ENCODE measurements at places on chromosomes 5 and 9.

DNA sequence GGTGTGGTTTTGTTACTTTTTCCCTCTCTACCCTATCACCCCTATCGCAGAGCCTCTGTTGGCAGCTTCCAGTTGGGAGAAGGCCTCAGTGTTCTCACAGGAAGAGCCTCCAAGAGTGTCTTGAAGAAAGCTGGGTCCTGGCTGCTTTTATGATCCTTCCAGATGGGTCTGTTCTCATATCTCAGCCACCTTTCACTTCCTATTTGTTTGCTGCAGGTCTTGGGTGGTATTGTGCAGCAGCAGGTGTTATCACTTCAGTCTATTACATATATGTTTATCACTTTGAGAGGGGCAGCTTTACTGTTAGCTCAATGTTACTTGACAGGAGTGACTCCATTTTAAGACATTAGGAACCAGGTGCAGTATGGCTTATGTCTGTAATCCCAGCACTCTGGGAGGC, 59.2 kb upstream of the GDNF start:
- DNase-seq = no peak

DNA sequence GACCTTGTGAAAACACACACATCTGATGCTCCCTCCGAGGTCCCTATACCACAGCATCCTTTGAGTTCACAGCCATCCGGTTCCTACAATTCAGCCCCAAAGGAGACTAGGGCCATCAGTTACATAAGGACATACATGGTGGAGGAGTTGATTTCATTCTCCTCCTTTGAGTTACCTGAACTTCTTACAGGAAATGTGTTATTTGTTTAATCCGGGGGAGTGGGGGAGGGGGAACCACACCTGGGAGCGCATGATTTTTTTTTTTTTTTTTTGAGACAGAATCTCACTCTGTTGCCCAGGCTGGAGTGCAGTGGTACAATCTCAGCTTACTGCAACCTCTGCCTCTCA, 30.7 kb downstream of the SEMA4D start:
- no peak for DNase-seq

DNA sequence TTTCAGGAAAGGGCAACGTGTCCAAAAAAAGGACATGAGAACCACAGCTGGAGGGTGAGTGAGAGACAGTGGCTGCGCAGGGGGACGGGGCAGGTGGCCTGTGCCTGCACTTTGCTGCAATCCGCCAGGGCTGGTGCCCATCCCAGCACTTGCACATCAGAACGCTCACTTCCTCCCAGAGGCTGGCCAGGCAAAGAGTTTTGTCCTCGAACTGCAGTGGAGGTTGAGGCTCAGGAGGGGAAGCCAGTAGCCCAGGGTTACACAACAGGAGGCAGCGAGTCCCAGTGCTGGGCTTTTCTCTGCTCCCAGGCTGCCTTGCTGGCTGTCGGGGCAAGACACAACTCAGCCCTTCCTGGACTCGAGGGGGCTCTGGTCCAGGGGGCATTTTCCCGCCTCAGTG, 33.1 kb downstream of the CRB2 start:
- DNase-seq = no peak

DNA sequence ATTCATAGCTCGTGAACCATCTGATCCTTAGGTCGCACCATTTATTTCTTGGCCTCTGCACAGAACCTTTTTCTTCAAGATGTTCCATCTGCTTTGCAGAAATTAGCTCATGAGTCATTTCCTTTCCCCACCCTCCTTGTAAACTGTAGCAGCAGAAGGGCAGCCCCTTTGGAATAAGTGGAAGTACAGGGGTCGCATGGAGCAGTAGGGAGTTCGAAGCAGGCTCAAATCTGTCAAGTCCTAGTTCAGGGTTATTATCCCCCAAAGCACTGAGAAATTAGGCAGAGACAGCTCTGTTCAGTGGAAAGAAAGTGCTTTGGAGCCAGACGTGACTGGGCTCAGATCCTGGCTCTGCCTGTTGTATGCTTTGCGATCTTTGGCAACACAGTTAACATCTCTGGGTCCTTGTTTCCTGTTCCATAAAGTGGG, 84.2 kb downstream of the SGCD start:
- DNase-seq = no peak

DNA sequence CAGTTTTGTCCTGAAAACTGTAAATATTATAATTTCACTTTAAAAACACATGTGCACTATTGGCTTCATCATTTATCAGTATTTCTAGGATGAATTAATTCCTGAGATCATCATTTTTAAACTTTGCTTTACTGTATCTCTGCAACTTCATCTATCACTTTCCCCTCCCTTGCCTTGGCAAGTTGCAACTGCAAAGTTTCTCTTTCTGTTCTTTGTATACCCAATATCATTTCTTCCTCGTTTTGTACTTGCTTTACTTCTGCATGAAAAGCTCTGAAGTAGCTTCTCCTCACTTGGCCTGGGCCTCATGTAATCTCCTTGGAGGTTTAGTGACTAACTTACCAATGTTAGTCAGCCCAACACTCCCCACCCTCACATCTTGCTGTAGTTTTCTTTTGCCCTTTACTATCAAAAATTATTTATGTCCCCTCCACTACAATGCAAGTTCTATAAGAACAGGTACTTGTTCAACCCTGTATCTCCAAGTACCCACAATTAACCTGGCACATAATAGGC, 12.8 kb downstream of the C5orf63 start:
- no peak for DNase-seq

DNA sequence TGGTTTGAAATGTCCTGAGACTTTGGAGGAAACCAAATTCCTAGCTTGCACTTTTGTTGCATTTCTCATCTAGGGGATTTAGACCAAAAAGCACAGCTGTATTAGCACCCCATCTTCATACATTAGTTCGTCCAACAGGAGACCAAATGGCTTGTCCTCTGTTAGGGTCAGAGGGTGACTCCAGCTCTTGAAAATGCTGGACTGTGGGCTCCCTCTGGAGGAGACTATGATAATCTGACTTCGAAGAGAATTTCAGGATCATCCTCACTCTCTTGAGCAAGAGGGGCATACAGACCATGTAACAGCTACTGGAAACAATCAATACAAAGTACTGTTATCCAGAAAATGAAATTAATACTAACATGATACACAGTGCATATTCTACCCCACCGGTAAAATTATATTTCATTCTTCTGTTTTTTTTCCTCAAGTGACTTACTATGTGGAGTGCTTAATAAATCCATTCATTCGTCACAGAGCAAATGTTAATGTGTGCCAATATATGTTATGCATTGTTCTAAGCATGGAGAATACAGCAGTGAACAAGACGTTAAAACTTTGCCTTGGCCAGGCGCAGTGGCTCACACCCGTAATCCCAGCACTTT, 63.7 kb upstream of the PPP2CA start:
- DNase-seq = peak; percentile 51

GRCh38 chr9:6230037-6230780, 14.6 kb downstream of the IL33 start:
- no peak for DNase-seq

DNA sequence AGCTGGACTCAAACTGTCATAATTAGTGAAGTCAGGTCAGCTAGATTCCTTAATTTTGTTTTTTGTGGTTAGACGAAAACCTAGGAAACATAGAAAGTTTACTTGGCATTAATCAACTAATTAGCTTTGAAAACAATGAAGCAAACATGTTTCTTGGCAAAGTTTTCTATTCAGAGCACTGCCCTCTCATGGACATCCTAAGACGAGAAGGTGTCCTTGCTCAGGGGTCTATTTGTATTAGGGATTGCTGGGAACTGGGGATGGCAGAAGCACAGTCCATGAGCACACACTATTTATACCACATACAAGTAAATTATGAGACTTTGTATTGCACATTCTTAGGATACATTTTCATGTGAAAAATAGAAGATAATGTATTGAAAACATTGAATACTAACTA, 49.7 kb downstream of the POC5 start:
- DNase-seq = no peak

DNA sequence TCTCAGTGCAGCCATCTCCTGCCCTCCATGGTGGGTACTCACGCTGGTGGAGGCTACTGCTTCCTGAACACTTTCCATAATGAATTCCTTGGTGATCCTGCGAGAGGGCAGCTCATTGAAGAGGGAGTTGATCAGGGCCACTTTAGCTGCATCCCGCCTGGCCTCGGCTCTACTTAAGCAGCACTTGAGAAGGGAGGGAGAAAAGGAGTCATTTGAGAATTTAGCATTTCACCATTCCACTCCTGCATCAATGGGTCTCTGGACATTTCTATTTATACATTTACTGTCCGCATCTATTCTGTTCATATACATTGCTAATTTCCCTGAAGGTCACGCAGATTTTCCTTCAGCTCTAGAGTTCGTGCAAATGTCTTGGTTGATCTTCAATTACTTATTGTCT, 35.1 kb downstream of the LIX1 start:
- DNase-seq = no peak

DNA sequence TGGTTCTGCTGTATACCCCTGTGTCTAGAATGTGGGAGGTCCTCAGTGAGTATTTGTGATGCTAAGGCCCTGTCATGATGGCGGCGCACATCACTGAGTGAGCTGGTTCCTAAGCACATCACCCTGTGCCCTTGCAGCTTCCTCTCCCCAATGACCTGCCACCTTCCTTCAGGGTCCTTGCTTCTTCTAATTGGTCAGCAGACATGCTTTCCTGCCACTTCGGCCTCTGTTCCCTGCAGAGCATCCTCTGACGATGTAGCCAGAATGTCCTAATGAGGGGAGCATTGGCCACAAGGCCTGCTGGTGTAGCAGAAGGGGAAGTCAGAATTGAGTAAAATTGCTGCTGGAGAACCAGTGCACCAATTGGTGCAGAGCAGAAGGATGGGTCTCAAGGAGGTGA, 31.1 kb upstream of the ANGPTL2 start:
- no peak for DNase-seq

DNA sequence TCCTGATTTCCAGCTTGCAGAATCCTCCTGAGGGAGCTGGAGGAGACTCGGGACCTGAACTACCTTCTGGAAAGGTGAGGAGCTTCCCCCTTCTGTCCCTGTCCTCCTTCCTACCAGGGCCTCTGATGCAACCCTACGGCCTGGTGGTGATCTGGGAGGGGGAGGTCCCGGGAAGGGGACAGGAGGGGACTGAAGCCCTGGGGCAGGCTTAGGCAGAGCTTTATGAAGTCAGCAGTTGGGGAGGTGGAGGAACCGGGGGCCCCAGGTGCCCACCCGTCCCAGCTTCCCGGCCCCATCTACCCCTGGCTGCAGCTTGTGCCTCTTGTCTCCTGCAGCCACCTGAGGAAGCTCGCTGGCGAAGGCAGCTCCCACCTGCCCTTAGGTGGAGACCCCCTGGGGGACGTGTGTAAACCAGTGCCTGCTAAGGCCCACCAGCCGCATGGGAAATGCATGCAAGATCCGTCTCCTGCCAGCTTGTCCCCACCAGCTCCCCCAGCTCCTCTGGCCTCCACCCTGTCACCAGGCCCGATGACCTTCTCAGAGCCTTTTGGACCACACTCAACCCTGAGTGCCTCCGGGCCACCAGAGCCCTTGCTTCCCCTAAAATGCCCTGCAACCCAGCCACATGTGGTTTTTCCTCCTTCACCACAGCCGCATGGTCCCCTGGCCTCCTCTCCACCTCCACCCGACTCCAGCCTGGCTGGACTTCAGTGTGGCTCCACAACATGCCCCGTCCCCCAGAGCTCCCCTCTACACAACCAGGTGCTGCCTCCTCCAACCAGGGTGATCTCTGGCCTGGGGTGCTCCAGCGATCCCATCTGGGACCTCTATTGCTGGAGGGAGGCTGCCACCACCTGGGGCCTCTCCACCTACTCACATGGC, 2.1 kb downstream of the SPATA31E1 start:
- DNase-seq = no peak

DNA sequence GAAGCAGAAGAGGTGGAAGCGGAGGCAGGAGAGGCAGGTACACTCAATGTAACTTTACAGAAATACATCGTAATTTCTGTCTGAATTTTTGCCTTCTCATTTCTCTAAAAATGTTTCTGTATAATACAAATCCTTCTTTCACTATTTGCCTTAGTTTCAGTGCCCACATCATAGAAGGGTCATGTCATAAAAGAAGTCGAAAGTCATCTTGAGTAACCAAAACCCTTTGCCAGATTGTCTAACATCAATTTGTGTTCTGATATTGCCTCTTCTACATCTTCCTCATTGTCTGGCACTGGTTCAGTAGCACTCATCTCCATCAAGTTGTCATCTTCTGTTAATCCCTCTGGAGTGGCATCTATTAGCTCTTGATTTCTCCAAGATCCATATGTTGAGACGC, 6.2 kb upstream of the CYFIP2 start:
- DNase-seq = no peak

- no peak for DNase-seq
Measured at GRCh38 chr5:126970517-126971017, 59.8 kb downstream of the MARCHF3 start.

- DNase-seq = no peak
Measured at GRCh38 chr9:127033789-127034188, 88.6 kb downstream of the ANGPTL2 start.

DNA sequence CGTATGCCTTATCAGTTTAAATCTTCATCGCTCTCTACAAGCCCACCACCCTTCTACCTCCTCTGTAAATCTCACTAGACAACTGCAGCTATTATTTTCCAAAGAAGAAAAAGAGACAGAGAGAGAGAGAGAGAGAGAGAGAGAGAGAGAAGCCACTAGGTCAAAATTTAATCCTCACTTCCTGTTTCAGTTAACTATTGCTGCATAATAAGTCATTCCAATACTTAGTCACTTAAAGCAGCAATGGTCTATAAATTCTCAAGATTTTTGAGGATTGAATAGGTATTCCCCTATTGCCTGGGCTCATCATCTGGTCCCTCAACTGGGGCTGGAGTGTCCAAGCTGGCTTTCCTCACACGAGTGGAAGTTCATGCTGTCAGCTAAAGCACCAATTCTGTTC, 68.8 kb downstream of the ITGA1 start:
- DNase-seq = no peak

DNA sequence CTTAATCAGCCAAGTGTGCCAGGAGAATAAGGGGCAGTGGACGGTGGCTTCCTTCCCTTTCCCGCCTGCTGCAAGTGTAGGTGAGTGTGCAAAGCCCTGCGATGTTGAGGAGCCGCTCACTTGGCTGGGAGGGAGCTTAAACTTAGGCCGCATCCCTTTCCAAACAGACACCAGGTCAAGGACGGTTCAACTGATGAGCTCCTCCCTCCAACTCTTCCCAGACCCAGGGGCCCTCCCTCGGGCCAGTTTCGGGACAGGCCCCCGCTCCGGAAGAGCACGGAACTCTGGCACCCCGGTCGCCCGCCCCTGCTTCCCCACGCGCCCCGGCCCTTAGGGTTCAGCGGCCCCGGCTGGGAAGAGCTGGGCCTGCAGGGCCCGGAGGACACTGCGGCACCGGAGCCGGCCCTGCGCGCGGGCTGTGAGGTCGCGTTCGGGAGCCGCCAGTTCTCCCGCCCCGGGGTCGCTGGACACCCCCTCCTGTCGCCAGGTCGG, 481 bp downstream of the MRPL36 start:
- DNase-seq = peak; percentile 9

DNA sequence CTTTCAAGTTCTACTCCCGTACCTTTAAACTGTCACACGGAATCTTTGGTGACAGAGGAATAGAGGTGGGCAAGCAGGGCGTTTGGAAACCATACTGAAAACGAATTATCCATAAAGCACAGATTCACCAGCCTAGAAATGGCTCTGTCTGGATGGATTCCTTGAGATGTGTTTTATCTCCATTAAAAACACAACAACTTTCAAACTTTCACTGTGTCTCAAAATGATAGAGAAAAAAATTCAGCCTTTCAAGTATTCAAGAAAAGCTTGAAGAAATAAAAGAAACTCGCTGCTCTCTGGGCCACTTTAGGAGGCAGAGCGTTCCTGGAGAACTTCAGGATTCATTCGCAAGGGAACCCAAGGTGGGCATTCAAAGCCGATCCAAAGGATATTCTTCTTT, 589 bp upstream of the THBS4 start:
- no peak for DNase-seq
